GM12878 (cell line): ENCODE measurements at places on chromosomes 4 and X. TPM values are rescaled to one million over a fixed set of nuclear protein-coding genes. Genes with fewer than 3 reads are reported as not detected.
A peak's percentile ranks its signal among the peaks of the same experiment; 100 is the strongest.

The ASMTL gene
- 46.6 and 46.8 TPM in 2 replicates for total RNA-seq

The FAM156B gene
- total RNA-seq = 15.8 and 17.0 TPM in 2 replicates

The SMR3B gene
- not detected in 2 replicates for total RNA-seq

The ADH1C gene
- total RNA-seq = 0.24 and 0.54 TPM in 2 replicates

The COL4A6 gene
- total RNA-seq = 0.08 and 0.10 TPM in 2 replicates

The TMEM129 gene
- 19.3 and 20.4 TPM in 2 replicates for total RNA-seq

DNA sequence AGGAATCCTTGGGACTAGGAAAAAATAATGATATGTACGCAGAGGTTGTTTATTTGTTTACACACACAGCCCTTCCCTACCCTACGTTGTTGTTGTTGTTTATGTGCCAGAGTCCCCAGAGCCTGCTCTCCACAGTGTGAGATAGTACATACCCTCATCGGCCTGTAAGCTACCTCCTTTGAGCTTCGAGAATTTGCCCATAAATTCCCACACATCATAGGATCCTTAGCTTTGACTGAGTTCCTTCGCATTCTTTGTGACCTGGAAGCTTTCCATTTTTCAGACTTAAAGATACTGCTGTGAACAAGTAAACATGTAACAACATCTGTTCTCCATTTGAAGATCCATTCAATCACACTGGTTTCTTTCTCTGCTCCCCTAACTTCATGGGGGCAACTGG, 114.5 kb downstream of the IRF2 start:
- H3K4me1 ChIP-seq = peaks cover 10% of the 10 kb centered on the region
- no peaks in the 10 kb centered on the region for H3K36me3 ChIP-seq
- DNase-seq = no peak
- no peak overlapping the region for H3K27ac ChIP-seq
- H3K27me3 ChIP-seq = no peaks in the 10 kb centered on the region

DNA sequence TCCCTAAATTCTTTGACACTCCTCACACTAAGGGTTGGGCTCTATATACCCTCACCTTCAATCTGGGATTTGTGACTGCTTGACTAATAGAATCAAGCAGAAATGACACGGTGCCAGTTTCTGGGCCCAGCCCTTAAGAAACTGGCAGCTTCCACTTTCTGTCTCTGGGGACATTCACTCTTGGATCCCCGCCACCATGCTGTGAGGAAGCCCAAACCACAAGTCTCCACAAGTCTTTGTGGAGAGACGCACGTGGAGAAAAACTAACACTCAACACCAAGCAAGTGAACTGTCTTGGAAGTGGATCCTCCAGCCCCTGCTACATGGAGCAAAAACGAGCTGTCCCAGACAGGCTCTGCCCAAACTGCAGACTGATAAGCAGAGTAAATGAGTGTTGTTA, 1.1 kb upstream of the EDNRA start:
- peaks cover 5% of the 10 kb centered on the region for H3K27me3 ChIP-seq
- H3K4me1 ChIP-seq = no peaks in the 10 kb centered on the region
- H3K27ac ChIP-seq = no peak overlapping the region
- H3K36me3 ChIP-seq = no peaks in the 10 kb centered on the region

DNA sequence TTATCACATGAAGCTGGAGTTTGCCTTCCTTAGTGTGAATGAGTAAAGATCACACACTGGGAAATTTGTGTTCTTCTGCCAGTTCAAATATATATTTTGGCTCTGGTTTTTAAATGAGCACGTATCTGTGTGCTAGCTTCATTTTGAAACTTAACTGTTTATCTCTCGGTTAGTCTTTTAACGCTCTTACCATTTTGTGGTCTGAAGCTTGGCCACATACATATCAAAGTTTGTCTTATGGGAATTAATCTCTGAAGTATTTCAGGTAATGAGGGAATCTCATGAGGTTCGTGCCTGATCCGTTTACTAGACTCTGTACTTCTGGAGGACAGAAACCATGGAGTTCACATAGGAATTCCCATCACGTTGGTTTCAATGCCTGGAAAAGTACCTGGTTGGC, 13.8 kb downstream of the ATP10D start:
- peaks cover 28% of the 10 kb centered on the region for H3K4me1 ChIP-seq
- H3K4me3 ChIP-seq = peak overlapping the region; percentile 26
- H3K27me3 ChIP-seq = no peaks in the 10 kb centered on the region
- DNase-seq = no peak
- no peaks in the 10 kb centered on the region for H3K36me3 ChIP-seq

GRCh38 chr4:13244444-13244843, 239.7 kb downstream of the RAB28 start:
- no peak overlapping the region for H3K27ac ChIP-seq
- DNase-seq = no peak
- no peaks in the 10 kb centered on the region for H3K4me1 ChIP-seq
- no peaks in the 10 kb centered on the region for H3K27me3 ChIP-seq
- H3K36me3 ChIP-seq = no peaks in the 10 kb centered on the region

- no peaks in the 10 kb centered on the region for H3K4me1 ChIP-seq
- H3K27ac ChIP-seq = no peak overlapping the region
- no peak overlapping the region for H3K4me3 ChIP-seq
- DNase-seq = no peak
- H3K36me3 ChIP-seq = no peaks in the 10 kb centered on the region
Measured at GRCh38 chrX:72030431-72030830, 101.3 kb downstream of the RTL5 start.

- H3K4me1 ChIP-seq = no peaks in the 10 kb centered on the region
- no peak overlapping the region for H3K4me3 ChIP-seq
- no peak for DNase-seq
- H3K27ac ChIP-seq = no peak overlapping the region
Measured at GRCh38 chr4:19429684-19430083, 822.0 kb upstream of the SLIT2 start.
